ENCODE measurements at places on chromosomes 12 and 14. TPM values are rescaled to one million over a fixed set of nuclear protein-coding genes. Genes with fewer than 3 reads are reported as not detected.

DNA sequence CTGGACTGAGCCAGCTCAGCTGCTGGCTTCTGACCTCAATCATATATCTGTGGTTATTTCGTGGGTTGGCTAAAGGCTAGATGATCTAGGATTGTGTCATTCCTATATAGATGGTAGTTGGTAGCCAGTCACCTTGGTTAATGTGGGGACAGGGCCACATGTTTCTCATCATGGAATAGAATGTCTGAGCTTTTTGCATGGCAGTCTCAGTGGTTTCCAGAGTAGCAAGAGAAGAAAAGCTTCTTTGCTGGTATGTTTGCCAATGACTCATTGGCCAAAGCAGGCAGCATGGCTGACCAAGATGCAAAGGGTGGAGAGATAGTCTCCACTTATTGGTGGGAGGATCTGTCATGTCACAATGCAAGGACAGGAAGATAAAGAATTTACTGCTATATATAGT lies 746.4 kb upstream of the FLRT2 start:
- DNase-seq, result no peak

- DNase-seq, result no peak
These were observed 27.2 kb upstream of the ALG10B start for GRCh38 chr12:38289396-38289795.

The GPR137C gene
- polyA plus RNA-seq, result 0.31 TPM

GRCh38 chr12:89571491-89572195 lies 45.8 kb upstream of the POC1B start:
- no peak for DNase-seq

DNA sequence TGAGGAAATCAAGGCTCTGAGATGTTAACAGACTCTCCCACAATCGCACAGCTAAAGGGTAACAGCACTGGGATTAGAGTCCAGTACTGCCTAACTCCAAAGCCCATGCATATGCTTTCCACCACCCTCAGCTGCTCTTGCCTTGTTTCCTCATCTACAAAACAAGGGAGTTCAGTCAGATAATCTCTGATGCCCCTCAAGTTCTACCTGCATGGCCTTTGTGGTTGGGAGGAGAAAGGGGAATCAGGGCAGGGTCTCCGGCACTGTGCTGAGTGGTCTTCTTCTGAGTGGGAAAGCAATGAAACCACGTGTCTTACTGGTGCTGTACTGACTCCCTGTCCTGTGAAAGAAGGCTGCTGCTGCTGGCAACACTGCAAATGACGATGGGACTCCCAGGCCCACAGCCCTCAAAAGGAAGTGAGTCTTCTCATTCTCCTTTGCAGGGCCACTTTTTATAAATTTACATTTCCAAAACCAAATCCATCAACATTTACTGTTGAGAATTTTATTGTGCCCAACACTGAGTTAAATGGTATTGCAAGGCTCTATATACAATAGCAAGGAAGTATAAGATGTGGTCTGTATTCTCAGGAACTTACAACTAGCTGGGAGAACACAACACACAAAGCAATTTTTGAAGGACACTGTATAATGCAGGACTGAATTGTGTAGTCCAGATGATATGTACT lies 19.7 kb upstream of the DUSP16 start:
- DNase-seq, result no peak

GRCh38 chr12:45076417-45077026 lies 25.6 kb upstream of the DBX2 start:
- DNase-seq, result no peak

The NID2 gene
- polyA plus RNA-seq, result 2.2 TPM

- DNase-seq, result peak; percentile 72
These were observed 15.3 kb upstream of the ADSS1 start for GRCh38 chr14:104708606-104709268.

All from psoas muscle (tissue), 8 donors.